ENCODE measurements at places on chromosomes 11 and 22. TPM values are rescaled to one million over a fixed set of nuclear protein-coding genes. Genes with fewer than 3 reads are reported as not detected.

GRCh38 chr11:23455321-23455891, 595.1 kb upstream of the CCDC179 start:
- DNase-seq = no peak

- no peak for DNase-seq
Measured at GRCh38 chr11:68950762-68951161, 30.0 kb downstream of the MRGPRD start.

DNA sequence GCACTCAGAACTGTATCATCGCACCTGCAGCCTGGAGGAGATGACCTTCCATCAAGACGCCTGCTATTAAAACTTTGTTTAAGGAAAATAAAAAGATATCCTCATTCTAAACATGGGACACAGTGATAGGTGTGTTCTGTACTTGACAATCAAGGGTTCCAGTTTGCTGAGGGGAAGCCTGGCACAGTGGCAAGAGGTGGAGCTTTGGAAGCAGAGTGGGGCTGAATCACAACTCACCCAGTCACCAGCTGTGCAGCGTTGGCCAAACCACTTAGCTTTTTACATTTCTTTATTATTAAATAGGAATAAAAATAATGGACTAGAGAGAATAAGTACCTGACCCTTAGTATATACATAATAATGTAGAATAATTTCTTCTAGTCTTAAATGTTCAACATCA, 220.7 kb downstream of the TENM4 start:
- no peak for DNase-seq

Gene CCDC116
- total RNA-seq = 0.22 TPM

Gene PKP3
- 1.1 TPM for total RNA-seq

Gene SERGEF
- total RNA-seq = 17.6 TPM
